ENCODE measurements at places on chromosomes 6 and 20.

GRCh38 chr20:8400486-8400885 is 268.4 kb downstream of the PLCB1 start:
- H3K4me3 ChIP-seq: no peak overlapping the region
- H3K27me3 ChIP-seq: no peaks in the 10 kb centered on the region
- no peak overlapping the region for H3K27ac ChIP-seq
- H3K36me3 ChIP-seq: no peaks in the 10 kb centered on the region

DNA sequence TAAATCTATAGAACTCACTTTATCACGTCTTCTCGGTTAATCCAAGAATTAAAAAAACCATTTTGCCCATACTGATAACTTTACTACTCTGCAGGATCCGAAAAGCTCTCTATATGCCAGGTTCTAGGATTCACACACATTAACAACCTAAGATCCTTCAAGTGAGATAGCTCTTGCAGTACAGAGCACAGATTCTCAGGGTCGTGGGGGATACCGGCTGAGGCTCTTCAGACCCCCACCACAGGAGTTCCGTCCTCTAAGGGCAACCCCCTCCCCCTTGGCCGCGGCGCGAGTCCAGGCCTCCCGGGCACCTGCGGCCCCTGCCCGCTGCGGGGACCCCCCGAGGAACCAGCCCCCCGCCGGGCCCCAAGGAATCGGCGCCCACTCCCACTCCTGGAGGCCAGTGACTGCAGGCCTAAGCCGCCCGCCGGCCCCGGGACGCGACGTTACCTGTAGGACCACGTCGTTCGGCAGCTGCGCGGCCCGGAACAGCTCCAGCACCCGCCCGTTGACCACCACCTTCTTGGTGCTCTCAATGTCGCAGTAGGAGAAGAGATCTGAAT is 892 bp downstream of the REPS1 start:
- H3K27me3 ChIP-seq: no peaks in the 10 kb centered on the region
- no peaks in the 10 kb centered on the region for H3K36me3 ChIP-seq
- no peak for DNase-seq
- peak overlapping the region; percentile 82 for H3K4me3 ChIP-seq

DNA sequence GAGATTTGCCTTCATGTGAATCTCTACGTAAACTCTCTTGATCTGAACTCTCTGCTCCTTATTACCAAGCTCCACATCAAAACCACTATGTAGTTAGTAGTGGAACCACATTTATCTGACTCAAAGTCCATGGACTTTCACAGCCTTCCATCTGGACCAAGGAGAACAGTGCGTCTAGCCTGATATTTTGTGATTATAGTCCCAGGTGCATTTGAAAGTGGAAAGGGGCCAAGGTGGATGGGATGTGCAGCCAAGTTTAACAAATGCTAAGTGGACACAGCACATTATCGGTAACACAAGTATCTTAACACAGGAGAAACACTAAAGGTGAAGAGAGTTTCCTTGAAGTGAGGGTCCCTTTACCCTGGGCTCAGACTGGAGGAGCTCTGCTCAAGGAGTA is 281.2 kb upstream of the SGK1 start:
- peaks cover 2% of the 10 kb centered on the region for H3K27me3 ChIP-seq
- H3K4me1 ChIP-seq: no peaks in the 10 kb centered on the region
- DNase-seq: no peak

- H3K36me3 ChIP-seq: peaks cover under 1% of the 10 kb centered on the region
- H3K4me1 ChIP-seq: no peaks in the 10 kb centered on the region
- peaks cover 2% of the 10 kb centered on the region for H3K27me3 ChIP-seq
- H3K27ac ChIP-seq: no peak overlapping the region
- H3K4me3 ChIP-seq: no peak overlapping the region
Observed at GRCh38 chr6:26483727-26484126, 16.4 kb upstream of the BTN1A1 start.

DNA sequence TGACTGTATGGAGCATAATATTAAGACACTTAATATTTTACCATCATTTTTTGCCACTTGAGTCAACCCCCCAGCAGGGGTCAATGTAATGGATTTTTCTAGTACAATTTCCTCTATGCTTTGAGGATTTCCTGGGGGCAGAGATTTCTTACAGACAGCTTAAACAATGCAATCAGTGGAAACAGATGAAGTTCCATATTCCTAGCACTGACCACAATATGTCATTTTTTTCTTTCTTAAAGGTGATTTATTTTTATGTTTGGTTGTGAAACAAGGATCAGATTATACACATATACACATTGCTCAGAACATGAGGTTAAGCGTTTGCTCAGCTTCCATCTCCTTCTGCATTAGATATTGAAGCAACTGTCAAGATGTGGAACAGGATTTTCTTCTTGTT is 82.0 kb upstream of the ID4 start:
- H3K4me1 ChIP-seq: no peaks in the 10 kb centered on the region
- H3K36me3 ChIP-seq: no peaks in the 10 kb centered on the region
- no peak overlapping the region for H3K4me3 ChIP-seq
- no peak overlapping the region for H3K27ac ChIP-seq
- no peaks in the 10 kb centered on the region for H3K27me3 ChIP-seq

GRCh38 chr20:20837574-20838021 is 125.2 kb upstream of the RALGAPA2 start:
- H3K27ac ChIP-seq: no peak overlapping the region
- H3K4me3 ChIP-seq: no peak overlapping the region
- peaks cover 3% of the 10 kb centered on the region for H3K4me1 ChIP-seq
- H3K27me3 ChIP-seq: peaks cover 12% of the 10 kb centered on the region

DNA sequence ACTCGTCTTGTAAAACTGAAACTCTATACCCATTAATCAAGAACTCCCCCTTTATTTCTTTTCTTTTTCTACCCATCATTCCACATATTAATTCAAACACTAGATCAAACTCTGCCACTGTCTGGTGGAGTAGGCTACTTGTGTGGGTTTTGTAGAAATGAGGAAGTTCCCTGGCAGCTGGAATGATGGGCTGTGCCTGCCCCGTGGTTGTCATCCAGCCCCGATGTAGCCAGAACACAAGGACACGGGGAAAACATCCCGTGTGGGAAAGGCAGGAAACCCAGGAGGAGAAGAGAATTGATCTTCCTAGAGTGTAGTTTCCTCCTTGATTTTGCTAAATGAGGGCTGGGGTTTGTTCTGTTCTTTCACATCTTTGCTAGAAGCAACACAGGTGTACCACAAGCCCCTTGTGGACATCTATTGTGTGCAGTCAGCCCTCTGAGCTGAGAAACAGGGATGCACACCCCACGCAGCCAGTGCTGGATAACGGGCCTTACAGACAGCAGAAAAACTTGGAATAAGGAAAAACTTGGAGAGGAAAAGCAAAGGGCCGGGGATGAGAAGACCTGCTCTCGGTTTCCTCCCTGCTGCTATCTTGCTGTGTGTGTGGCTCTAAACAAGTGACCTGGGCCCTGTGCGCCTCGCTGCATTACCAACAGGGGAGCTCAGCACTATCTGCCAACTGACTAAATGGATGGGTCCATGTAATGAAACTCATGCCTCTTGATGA is 88.0 kb downstream of the SCML4 start:
- no peak overlapping the region for H3K4me3 ChIP-seq
- peaks cover 26% of the 10 kb centered on the region for H3K36me3 ChIP-seq
- DNase-seq: no peak
- H3K4me1 ChIP-seq: peaks cover 72% of the 10 kb centered on the region
- peak overlapping the region; percentile 76 for H3K27ac ChIP-seq

- H3K27me3 ChIP-seq: no peaks in the 10 kb centered on the region
- no peaks in the 10 kb centered on the region for H3K36me3 ChIP-seq
- no peak overlapping the region for H3K4me3 ChIP-seq
- no peak overlapping the region for H3K27ac ChIP-seq
- H3K4me1 ChIP-seq: no peaks in the 10 kb centered on the region
Observed at GRCh38 chr6:156449569-156449968, 327.6 kb upstream of the ARID1B start.

- H3K27ac ChIP-seq: peak within 1 kb of the TSS; percentile 98
- H3K4me3 ChIP-seq: peak within 1 kb of the TSS; percentile 92
- peak; percentile 43 for DNase-seq
- H3K27me3 ChIP-seq: peaks cover 16% of the 10 kb centered on the region
- H3K4me1 ChIP-seq: peaks cover 66% of the 10 kb centered on the region
- peaks cover 26% of the 10 kb centered on the region for H3K36me3 ChIP-seq
Observed at GRCh38 chr6:33419580-33420490, at the start of gene SYNGAP1. TSS of gene SYNGAP1 (plus strand) at chr6:33420065. CDS start at chr6:33420265, 200 bp downstream.

DNA sequence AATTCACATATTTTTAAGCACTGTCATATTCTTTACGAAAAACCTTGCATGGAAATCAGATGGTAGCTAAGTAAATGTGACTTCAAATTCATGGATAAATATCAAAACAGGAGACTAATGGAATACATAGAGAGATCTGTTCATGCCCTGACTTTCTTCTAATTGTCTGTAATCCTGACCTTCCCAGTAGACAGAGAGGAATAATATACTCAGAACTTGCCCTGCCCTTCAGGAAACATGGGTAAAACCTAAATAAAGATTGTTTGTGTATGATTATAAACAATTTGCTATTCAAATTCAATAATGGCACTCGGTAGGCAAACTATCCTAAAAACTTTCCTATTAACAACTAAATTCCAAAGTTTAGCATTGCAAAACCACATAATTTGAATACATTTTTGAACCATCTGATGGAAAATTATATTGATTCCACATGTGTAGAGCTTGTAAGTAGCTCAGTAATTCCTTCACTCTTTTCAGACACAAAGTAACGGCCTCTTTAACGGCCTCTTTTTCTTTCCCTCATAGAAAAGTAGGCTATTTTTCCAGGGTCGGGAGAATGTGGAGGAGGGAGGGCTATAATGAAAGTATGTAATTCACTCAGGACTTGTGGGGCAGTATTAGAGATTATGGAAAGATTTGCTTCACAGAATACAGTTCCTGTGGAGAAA is 227.6 kb downstream of the ALDH8A1 start:
- no peak for DNase-seq
- H3K36me3 ChIP-seq: no peaks in the 10 kb centered on the region
- H3K27me3 ChIP-seq: peaks cover 7% of the 10 kb centered on the region
- no peak overlapping the region for H3K4me3 ChIP-seq
- no peak overlapping the region for H3K27ac ChIP-seq

GRCh38 chr20:38095017-38095686 is 61.6 kb downstream of the RPRD1B start:
- peaks cover 10% of the 10 kb centered on the region for H3K36me3 ChIP-seq
- peak overlapping the region; percentile 21 for H3K27ac ChIP-seq
- peaks cover 41% of the 10 kb centered on the region for H3K4me1 ChIP-seq
- no peak overlapping the region for H3K4me3 ChIP-seq
- DNase-seq: no peak

DNA sequence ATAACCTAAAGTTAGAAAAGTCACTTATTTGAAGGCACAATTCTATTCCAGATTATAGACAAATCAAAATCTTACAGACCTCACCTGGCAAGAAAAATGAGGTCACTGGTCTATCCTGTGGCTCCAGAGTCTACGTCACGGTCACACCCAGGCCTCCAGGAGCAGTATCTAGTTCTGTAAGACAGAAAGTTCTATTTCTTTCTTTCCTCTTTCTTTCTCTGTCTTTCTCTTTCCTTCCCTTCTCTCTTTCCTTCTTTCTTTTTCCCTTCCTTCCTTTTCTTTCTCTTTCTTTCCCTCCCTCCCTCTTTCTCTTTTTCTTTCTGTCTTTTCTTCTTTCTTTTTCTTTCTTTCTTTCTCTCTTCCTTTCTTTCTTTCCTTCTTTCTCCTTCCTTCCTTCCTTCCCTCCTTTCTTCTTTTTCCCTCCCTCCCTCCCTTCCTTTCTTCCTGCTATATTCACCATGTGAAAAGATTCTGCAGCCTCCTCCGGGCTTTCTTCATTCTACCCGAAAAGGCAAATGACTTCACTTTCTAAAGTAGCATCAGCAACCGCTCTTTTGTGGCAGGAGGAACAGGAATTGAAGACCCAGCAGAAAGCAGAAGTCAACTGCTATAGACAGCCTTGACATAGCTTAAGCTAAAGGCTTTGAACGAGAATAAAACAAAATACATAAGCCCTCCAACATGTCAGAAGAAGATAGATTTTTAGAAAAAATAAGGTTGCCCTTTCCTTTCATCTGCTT is 83.9 kb upstream of the SIRPG start:
- peaks cover 20% of the 10 kb centered on the region for H3K27me3 ChIP-seq
- no peak overlapping the region for H3K27ac ChIP-seq
- H3K4me1 ChIP-seq: no peaks in the 10 kb centered on the region
- no peak for DNase-seq

DNA sequence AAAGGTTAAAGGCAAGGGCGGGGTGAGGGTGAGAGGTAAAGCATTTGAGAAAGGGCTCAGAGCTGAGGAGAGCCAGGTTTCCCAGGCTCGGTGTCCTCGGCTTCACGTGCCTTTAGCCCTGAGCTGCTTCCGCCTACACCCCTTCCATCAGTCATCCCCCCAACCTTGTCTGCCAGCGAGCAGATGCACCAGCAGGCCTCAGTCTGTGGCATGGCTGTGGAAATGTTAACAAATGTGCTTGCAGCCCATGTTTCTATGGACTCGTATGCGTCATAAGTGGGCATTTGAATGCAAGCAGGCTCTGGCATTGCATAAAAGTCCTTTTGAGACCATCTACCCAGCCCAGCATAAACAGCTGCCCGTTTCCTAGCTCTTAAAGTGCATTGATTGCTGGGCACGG is 88.8 kb downstream of the SYNJ2 start:
- peaks cover 68% of the 10 kb centered on the region for H3K36me3 ChIP-seq
- DNase-seq: no peak
- no peak overlapping the region for H3K27ac ChIP-seq
- no peak overlapping the region for H3K4me3 ChIP-seq
- H3K4me1 ChIP-seq: peaks cover 52% of the 10 kb centered on the region

- H3K27ac ChIP-seq: no peak overlapping the region
- no peaks in the 10 kb centered on the region for H3K27me3 ChIP-seq
- H3K36me3 ChIP-seq: peaks cover 27% of the 10 kb centered on the region
- H3K4me3 ChIP-seq: no peak overlapping the region
Observed at GRCh38 chr20:47561180-47561579, 59.5 kb downstream of the NCOA3 start.

DNA sequence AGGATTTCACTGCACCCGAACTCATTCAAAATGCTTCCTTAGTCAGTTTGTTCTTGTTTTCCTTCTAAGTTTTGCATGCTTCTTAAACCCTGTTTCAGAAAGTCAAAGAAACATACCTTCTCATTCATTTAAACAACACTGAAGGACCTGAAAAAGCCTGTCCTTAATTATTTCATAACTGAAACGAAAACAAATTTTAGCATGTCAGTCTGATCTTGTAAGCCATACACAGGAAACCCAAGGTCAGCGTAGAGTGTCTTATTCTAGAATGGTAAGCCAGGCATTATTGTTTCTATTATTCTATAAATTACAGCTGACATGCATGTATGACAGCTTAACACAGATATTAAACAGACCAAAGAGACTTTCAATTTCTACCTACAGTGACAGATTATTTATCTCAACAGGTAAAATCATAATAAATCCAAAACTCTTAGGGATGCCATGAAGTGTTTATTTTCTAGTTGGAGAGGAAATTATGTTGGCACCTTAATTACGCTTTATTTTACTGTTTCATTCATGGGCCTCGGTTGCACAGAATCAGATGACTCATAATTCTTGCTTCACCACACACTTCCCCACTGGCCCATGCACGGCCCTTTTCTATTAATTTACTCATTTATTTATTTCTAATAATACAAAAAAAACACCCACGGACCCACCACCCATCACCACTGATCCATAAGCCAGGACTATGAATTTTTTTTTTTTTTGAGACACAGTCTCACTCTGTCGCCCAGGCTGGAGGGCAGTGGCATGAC is 39.3 kb upstream of the DUSP22 start:
- peaks cover 50% of the 10 kb centered on the region for H3K4me1 ChIP-seq
- H3K36me3 ChIP-seq: no peaks in the 10 kb centered on the region
- DNase-seq: no peak

GRCh38 chr6:93496548-93496947 is 77.2 kb upstream of the EPHA7 start:
- DNase-seq: no peak
- H3K4me1 ChIP-seq: no peaks in the 10 kb centered on the region

- no peak overlapping the region for H3K4me3 ChIP-seq
- peak overlapping the region; percentile 54 for H3K27ac ChIP-seq
- no peaks in the 10 kb centered on the region for H3K27me3 ChIP-seq
- H3K36me3 ChIP-seq: peaks cover 60% of the 10 kb centered on the region
Observed at GRCh38 chr6:149342525-149342924, 25.0 kb downstream of the TAB2 start.

All from activated CD4-positive, alpha-beta memory T cell treated with anti-CD3 and anti-CD28 coated beads, Interleukin-2, amount 10 ng/mL, durations not matched to agents 7 days and 5 days (primary cell).